Nephron progenitor cell (in vitro differentiated cells): ENCODE measurements at places on chromosomes 6 and 20.

GRCh38 chr6:2884804-2885203 is 18.3 kb downstream of the SERPINB9 start:
- H3K27me3 ChIP-seq = no peaks in the 10 kb centered on the region
- H3K4me1 ChIP-seq = peaks cover 6% of the 10 kb centered on the region
- H3K4me3 ChIP-seq = no peak overlapping the region

DNA sequence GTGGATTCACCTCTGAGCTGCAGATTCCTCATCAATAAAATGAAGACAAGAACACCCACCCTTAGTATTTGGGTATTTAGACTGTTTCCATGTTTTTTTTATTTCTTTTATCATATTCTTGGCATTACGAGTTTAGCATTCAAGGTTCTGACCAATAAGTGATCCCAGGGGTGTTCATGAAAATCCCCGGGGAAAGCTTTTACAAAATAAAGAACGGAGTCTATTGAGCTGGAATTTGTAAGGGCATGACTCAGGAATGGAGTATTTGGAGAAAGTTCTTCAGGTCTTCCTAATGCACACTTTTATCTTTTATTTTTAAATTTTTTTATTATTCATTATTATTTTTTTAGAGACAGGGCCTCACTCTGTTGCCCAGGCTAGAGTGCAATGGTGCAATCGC is 19.4 kb upstream of the TOX2 start:
- no peak overlapping the region for H3K27ac ChIP-seq
- no peak for DNase-seq
- H3K4me1 ChIP-seq = peaks cover 22% of the 10 kb centered on the region

- H3K4me3 ChIP-seq = no peak overlapping the region
- peaks cover 23% of the 10 kb centered on the region for H3K4me1 ChIP-seq
- H3K36me3 ChIP-seq = no peaks in the 10 kb centered on the region
- DNase-seq = no peak
- H3K27ac ChIP-seq = peak overlapping the region; percentile 42
Measured at GRCh38 chr20:8952721-8953120, 116.2 kb upstream of the PLCB4 start.

DNA sequence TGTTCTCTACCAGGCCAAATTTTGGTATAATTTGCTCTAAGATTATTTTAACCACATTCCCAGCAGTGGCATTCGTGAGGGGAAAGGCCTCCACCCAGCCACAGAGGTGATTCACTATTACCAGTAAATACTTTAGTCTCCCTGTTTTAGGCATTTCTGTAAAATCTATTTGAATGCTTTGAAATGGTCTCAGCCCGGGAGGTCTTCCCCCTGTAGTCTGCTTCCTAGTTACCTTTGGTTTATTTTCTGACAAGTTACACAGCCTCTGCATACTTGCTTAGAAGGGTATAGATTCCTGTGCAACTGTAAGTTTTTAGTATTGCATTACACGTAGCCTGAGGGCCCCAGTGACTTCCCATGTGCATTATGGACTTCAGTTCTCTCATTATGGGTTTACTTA is 248.7 kb downstream of the C6orf118 start:
- no peak for DNase-seq
- H3K4me1 ChIP-seq = peaks cover 8% of the 10 kb centered on the region
- H3K27me3 ChIP-seq = peaks cover 3% of the 10 kb centered on the region
- H3K36me3 ChIP-seq = peaks cover 10% of the 10 kb centered on the region
- H3K27ac ChIP-seq = no peak overlapping the region

- peaks cover 39% of the 10 kb centered on the region for H3K4me1 ChIP-seq
- H3K36me3 ChIP-seq = peaks cover 26% of the 10 kb centered on the region
- peak overlapping the region; percentile 62 for H3K4me3 ChIP-seq
- DNase-seq = no peak
- peak overlapping the region; percentile 98 for H3K27ac ChIP-seq
Measured at GRCh38 chr6:104969785-104970581, 13.1 kb downstream of the LIN28B start.

GRCh38 chr20:60505423-60505822 is 547.2 kb downstream of the CDH26 start:
- H3K27me3 ChIP-seq = peaks cover 11% of the 10 kb centered on the region
- peaks cover 5% of the 10 kb centered on the region for H3K4me1 ChIP-seq
- no peak overlapping the region for H3K27ac ChIP-seq
- no peaks in the 10 kb centered on the region for H3K36me3 ChIP-seq
- H3K4me3 ChIP-seq = no peak overlapping the region

- H3K4me1 ChIP-seq = peaks cover 21% of the 10 kb centered on the region
- H3K36me3 ChIP-seq = no peaks in the 10 kb centered on the region
- no peak overlapping the region for H3K27ac ChIP-seq
- no peak overlapping the region for H3K4me3 ChIP-seq
Measured at GRCh38 chr6:149248693-149249369, 68.7 kb upstream of the TAB2 start.

- H3K27ac ChIP-seq = no peak overlapping the region
- no peaks in the 10 kb centered on the region for H3K27me3 ChIP-seq
- H3K36me3 ChIP-seq = no peaks in the 10 kb centered on the region
- DNase-seq = no peak
- no peaks in the 10 kb centered on the region for H3K4me1 ChIP-seq
Measured at GRCh38 chr20:7689151-7689550, 251.1 kb downstream of the HAO1 start.

DNA sequence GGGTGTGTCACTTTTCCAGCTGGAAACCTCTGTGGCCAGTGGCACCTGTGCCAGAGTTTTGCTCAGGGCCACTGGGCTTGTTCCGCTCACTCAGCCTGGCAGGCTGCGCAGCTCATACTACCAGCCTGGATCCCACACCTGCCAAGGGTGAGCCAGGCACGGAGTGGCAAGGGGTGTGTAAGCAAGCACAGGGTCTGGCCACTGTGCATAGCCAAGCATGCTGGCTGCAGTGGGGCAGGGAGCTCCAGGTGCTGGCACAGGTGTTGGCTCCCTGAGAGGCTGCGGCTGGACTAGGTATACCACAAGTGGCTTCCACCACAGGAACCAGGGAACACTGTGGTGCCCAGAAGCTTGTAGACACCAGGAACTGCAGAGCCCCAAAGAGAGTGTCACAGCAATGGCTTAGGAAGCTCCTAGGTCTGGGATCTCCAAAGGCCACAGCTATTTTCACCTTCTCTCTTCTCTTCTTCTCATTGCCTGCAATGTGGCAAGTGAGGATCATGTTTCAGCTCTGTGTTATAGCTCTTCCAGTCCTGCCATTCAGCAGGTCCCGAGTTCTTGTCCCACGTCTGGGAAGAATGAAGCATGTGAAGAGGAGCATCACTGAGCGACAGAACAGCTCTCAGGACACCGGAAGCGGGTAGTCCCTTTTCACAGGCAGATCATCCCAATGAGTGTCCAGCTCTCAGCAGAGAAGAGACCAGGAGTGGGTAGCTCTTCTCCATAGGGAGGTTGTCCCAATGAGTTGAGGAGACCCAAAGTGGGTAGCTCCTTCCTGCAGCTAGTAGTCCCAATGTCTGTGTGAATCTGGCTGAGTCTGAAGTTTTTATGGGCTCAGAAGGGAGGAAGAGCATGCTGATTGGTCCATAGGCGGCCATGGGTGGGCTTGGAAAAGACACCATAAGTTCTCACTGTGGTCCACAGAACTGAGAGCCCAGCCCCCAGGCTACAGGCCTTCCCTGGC is 41.3 kb downstream of the WASF1 start:
- no peak overlapping the region for H3K27ac ChIP-seq
- H3K27me3 ChIP-seq = no peaks in the 10 kb centered on the region
- H3K36me3 ChIP-seq = peaks cover 92% of the 10 kb centered on the region

- H3K27me3 ChIP-seq = peaks cover 3% of the 10 kb centered on the region
- peaks cover 35% of the 10 kb centered on the region for H3K4me1 ChIP-seq
- DNase-seq = no peak
Measured at GRCh38 chr6:148816117-148816516, 69.3 kb downstream of the UST start.

- H3K4me3 ChIP-seq = no peak overlapping the region
- H3K27ac ChIP-seq = no peak overlapping the region
Measured at GRCh38 chr6:164409309-164410009, 899.9 kb downstream of the C6orf118 start.

DNA sequence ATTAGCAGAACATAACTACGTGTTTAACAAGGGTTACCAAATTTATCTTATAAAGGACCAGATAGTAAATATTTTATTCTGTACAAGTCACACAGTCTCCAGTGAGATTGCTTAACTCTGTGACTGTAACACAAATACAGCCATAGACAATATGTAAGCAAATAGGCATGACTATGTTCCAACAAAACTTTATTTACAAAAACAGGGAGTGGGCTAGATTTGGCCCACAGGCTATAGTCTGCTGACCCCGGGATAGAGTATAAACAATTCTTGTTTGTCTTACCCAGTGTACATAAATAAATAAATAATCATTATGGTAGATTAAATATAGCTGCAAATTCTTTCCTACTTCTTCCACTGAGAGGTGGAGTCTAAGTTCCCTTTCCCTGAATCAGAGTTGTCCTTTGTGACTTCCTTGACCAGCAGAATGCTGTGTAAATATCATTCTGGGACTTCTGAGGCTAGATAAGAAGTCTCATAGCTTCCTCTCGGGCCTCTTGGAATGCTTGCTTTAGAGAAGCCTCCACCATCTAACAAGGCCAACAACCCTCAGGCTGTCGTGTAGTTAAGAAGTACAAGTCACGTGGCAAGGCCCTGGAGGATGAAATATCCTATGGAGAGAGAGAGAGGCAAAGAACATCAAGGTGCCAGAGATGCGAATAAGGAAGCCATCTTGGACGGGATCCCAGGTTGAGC is 59.1 kb upstream of the TMEM244 start:
- no peak overlapping the region for H3K4me3 ChIP-seq
- H3K27ac ChIP-seq = no peak overlapping the region
- H3K4me1 ChIP-seq = no peaks in the 10 kb centered on the region
- no peak for DNase-seq

DNA sequence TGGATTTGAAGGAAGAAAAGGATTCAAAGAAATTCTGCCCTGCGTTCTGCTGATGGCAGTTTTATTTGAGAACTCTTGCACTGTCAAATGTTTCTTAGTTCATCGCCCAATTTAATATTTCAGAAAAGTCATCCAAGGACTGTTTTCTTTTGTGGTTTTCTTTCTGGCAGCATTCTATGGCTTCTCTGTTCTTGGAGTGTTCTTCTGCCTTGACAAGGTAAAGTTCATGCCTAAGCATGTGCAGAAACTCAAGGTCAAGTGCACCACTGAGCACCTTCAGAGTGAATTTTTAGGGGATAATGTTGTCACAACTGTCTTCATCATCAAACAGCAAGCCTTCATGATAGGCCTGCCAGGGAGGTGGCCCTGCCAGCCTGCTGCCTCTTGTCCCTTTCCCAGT is 225.6 kb downstream of the PLCB1 start:
- H3K27ac ChIP-seq = no peak overlapping the region
- no peaks in the 10 kb centered on the region for H3K36me3 ChIP-seq
- DNase-seq = no peak
- H3K27me3 ChIP-seq = no peaks in the 10 kb centered on the region

- no peaks in the 10 kb centered on the region for H3K27me3 ChIP-seq
- H3K36me3 ChIP-seq = no peaks in the 10 kb centered on the region
- no peak overlapping the region for H3K4me3 ChIP-seq
Measured at GRCh38 chr6:113616701-113617274, 240.4 kb upstream of the MARCKS start.

DNA sequence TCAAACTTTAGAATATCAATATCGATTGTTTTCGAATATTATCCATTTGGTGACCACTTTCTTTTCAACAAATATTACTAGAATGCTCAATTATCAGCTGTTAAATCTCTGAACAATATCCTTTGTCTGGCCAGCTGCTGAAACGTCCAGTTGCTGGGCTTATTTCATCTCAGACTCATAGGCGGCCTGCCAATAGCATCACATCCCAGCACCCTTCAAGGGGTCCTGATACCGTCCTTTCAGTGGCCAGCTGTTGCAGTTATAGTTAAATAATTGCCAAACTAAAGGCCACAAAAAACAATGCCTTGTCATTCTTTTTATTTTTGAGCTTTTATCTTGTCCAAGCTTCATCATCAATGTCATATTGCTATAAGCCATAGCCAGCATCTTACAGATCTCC is 1006.8 kb upstream of the MANEA start:
- no peaks in the 10 kb centered on the region for H3K36me3 ChIP-seq
- H3K4me3 ChIP-seq = no peak overlapping the region
- no peaks in the 10 kb centered on the region for H3K4me1 ChIP-seq
- no peak overlapping the region for H3K27ac ChIP-seq
- no peak for DNase-seq
- H3K27me3 ChIP-seq = no peaks in the 10 kb centered on the region

DNA sequence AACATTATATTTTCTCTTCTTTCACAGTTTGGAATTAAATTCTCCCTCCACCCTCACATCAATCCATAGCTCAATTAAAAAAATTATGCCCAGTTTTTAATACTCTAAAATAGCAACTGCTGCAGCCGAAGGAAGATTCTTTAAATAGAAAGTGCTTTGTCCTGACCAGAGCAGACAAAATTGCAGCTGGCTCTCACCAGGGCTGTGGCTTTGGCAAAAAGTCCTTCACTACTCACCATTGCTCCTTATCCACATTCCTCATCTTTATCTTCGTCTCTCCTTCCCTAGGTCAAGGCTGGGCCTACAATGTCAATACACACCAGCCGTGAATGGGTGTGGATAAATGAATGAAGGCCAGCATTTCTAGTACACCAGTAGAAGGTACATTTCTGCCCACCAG is 107.9 kb upstream of the VGLL2 start:
- no peaks in the 10 kb centered on the region for H3K4me1 ChIP-seq
- peaks cover 7% of the 10 kb centered on the region for H3K27me3 ChIP-seq
- no peak overlapping the region for H3K27ac ChIP-seq
- H3K36me3 ChIP-seq = no peaks in the 10 kb centered on the region
- DNase-seq = no peak

DNA sequence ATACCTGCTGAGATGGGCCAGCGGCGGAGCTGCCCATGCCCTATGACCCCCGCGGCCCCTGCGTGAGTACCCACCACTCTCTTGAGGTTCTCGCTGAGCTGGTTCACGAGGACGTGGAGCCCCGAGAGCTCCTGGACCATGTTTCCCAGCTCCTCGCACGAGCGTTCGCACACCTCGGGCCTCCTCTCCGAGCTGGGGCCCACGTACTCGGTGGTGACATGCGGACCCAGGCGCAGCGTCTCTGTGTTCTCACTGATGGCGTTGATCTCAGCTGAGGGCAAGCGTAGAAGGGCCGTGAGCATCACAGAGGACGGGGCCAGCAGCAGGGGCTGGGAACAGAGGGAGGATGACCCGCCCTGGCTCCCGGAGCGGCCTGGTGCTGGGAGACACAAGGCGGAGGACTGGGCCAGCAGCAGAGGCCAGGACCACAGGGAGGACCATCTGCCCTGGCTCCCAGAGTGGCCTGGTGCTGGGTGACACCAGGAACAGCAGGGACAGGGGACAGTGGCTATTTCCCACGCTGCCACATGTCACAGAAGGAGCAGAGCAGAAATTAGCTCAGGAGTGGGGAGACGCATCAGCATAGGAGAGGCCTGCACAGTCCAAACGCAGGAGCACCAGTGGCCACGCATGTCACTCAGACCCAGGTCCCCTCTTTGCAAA is 11.8 kb downstream of the THBS2 start:
- DNase-seq = no peak
- no peaks in the 10 kb centered on the region for H3K36me3 ChIP-seq
- no peak overlapping the region for H3K4me3 ChIP-seq
- H3K4me1 ChIP-seq = no peaks in the 10 kb centered on the region
- H3K27me3 ChIP-seq = peaks cover 6% of the 10 kb centered on the region
- no peak overlapping the region for H3K27ac ChIP-seq
